ENCODE measurements at places on chromosomes 1 and 21.

GRCh38 chr21:42652527-42653230, 742 bp upstream of the PDE9A start:
- no peak for DNase-seq

DNA sequence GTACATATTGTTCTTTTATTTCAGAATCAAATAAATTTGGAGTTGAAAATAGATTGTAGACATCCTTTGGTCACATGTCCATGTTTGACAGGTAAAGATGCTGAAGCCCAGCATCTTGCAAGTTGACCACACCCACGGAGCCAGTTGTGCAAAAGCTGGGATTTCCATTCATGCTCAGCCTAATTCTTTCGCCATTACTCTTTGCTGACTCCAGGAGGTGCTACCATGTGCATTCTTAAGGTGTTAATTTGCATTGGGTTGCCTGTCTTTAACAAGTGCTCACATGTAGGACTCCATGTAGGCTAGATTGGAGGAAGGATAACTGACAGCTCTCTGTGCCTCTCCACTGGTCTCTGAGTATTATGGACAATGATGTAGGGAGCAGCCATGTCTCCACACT, 660.7 kb downstream of the LMO4 start:
- no peak for DNase-seq

- no peak for DNase-seq
These were observed 93.4 kb downstream of the SLC25A24 start for GRCh38 chr1:108106775-108107174.

DNA sequence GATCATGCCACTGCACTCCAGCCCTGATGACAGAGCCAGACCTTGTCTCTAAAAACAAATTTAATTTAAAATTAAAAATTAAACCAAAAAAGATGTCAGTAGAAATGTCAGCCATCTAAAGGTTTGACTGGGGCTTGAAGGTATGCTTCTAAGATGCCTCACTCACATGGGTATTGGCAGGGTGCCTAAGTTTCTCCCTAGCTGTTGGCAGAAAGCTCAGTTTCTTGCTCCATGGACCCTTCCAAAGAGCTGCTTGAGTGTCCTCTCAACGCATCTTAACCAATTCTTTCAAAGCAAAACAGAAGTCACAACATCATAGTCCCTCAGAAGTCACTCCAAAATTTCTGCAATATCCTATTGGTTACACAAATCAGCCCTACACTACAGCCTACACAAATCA, 231.0 kb upstream of the ADGRL2 start:
- no peak for DNase-seq

GRCh38 chr1:241034203-241034936, 322.6 kb downstream of the RGS7 start:
- no peak for DNase-seq

DNA sequence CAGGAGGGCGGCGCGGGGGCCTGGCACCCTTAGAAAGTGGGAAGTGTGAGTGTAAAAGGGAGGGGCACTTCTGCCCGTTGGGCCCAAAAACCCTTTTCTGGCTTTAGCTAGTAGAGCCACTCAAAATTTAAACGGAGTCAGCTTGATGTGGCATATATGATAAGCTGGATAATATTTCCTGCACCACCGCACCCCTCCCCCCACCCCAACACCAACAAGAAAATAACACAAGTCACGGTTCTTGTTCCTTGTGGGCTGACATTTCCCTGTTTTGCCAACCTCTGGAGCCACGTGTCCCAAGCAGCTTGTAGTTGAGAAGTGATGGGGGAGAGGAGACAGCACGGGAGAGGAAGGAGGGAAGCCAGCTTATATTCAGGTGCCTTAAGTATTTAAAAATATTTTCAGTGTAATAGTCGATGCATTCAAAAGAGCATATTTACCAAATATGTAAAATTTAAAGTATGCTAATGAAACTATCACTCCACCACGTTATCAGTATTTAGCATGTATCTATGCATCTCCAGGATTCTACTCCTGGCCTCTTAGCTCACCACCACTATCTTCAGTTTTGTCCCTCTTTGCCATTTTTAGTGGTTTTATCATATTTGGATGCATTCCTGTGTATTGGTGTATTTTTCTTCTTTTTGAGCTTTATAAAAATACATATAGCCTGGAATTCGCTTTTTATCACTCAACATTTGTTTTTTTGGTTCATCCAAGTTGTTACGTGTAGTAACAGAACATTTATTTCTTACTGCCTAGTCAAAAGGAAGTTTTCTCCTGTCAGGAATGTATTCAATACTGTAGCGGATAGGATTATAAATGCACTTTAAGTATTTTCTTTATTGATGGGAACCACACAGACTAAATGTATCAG, 773 bp upstream of the DDX59 start:
- DNase-seq: no peak

GRCh38 chr1:100383743-100384405, 31.6 kb downstream of the CDC14A start:
- DNase-seq: no peak

GRCh38 chr1:172770071-172770470, 111.2 kb downstream of the FASLG start:
- no peak for DNase-seq

GRCh38 chr1:172322219-172323061, 98.0 kb upstream of the C1orf105 start:
- no peak for DNase-seq

- DNase-seq: no peak
These were observed 38.1 kb downstream of the C1orf21 start for GRCh38 chr1:184424945-184425344.

DNA sequence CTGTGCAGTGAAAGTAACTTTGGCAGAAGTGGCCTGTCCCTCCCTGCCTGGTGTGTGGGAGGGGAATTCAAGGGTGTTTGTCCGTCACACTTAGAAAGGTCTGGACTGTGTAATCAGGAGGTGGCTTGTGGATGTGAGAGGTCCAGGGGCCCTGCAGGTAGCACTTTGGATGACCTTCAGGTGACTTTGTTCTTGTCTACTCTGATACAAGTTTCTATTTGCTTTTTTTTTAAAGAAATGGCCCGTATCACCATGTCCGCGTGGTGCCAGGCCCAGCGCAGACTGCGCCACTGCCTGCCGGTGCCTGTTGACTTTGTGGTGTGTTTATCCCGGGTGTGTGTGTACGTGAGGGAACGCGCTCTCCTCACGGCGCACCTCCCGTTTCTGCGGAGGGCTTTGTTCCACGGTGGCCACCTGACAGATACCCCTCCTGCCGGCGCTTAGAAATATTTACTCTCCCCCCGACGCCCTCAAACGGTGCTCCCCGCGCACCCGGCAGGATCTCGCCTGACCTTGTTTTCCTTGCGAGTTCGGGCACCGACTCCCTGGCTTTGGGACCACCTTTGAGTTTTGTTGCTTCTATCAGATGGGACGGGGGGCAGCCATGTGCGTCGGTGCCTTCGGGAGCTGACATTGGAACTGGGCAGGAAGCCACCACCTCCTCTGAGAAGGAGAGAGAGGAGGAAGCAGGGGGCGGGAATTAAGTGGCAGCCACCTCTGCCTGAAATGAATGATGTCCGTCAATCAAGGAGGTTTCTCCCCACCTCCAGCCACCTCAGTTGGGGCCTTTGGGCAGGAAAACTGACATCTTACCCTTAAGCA, 119.4 kb downstream of the PRDM16 start:
- DNase-seq: no peak

GRCh38 chr1:183733715-183734114, 71.2 kb upstream of the RGL1 start:
- DNase-seq: no peak

- no peak for DNase-seq
These were observed 3.4 kb upstream of the CHI3L1 start for GRCh38 chr1:203189951-203190352.

GRCh38 chr1:172342584-172343239, 77.8 kb upstream of the C1orf105 start:
- DNase-seq: no peak

GRCh38 chr1:168894397-168894903, 165.4 kb upstream of the DPT start:
- no peak for DNase-seq

- DNase-seq: peak; percentile 92
These were observed 44.6 kb downstream of the RASSF5 start for GRCh38 chr1:206551986-206552326.

Data from CD4-positive, alpha-beta T cell treated with Interleukin-17A for 1 hour (primary cell).